AG10803 (cell line): ENCODE measurements at places on chromosomes 7 and 10.

- DNase-seq = peak; percentile 8
Observed at GRCh38 chr7:31074120-31074383, 21.9 kb downstream of the ADCYAP1R1 start.

GRCh38 chr10:1545524-1545923 lies 191.8 kb downstream of the ADARB2 start:
- DNase-seq = no peak

- no peak for DNase-seq
Observed at GRCh38 chr10:74738985-74739567, 87.3 kb upstream of the KAT6B start.

DNA sequence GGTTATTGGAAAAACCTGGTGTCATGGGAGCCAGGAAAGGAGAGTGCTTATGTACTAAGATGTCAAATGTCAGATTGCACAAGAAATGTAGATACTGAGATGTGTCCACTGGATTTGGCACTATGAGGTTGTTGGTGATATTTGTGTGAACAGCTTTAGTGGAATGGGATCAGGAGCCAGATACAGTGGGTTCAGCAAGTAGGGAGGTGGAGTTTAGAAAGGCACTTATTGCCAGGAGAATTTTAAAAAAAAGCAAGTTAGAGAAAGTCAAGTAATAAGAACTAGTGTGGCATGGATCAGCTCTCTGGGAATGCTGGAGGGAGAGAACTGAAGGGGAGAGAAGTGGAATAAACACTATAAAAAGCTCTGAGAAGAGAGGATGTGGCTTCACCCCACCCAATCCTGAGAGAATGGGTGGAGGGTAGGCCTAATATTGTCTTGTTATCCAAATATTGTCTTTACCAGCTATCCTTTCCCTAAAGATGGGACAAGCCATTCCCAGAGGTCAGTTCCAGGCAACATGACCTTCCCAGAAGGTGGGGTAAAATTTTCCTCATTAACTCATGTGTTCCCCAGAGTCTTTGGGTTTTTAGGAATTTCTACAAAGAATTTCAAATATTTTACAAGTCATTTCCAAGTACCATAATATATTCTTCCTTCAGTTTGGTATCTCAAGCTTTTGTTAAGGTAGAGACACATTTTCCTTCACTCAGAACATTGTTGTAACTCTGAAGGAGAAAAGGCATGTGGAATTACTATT lies 42.3 kb downstream of the ENTPD1 start:
- DNase-seq = peak; percentile 27

DNA sequence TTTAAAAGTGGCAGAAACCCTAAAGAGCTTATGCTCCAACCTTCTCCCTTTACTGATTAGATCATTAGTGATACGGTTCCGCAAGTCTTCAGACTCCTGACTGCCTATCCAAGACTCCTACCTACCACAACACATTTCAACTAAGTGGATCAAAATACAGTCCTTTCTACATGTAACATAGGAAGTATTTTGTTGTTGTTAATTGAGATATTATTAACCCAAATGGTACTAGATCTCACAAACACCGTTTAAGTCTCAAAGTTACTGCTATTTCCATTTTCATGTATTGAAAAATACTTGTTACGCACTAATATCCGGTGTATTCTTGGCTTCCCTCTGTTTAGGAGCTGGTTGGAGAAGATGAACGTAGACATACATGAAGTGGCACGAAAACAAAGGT lies 1.1 kb downstream of the FAM237B start:
- DNase-seq = no peak

DNA sequence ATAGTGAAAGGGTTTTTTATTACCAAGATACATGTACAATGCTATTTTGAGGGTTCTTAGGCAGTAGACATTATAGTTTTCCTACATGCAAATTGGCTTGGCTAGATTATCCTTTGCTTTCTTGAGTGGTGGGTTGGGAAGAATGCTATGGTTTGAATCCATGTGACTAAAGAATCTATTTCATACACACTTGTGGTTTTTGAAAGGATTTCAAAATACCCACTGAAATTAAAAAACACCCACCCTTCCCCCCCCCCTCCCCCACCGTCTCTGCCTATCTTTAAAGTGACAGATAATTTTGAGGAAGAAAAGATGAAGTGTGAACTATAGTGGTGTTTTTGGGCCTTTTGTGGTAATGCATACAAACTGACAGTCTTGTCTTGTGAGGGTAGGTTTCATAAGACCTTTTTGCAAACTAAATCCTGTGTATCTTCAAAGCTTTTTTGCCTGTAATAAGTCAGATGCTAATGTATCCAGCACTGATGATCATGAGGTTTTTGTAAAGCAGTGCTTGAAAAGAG lies 90.9 kb downstream of the TPST1 start:
- peak; percentile 90 for DNase-seq

GRCh38 chr10:844552-844951 lies 87.0 kb downstream of the LARP4B start:
- DNase-seq = peak; percentile 73

- no peak for DNase-seq
Observed at GRCh38 chr7:35420656-35421055, 166.8 kb upstream of the TBX20 start.

DNA sequence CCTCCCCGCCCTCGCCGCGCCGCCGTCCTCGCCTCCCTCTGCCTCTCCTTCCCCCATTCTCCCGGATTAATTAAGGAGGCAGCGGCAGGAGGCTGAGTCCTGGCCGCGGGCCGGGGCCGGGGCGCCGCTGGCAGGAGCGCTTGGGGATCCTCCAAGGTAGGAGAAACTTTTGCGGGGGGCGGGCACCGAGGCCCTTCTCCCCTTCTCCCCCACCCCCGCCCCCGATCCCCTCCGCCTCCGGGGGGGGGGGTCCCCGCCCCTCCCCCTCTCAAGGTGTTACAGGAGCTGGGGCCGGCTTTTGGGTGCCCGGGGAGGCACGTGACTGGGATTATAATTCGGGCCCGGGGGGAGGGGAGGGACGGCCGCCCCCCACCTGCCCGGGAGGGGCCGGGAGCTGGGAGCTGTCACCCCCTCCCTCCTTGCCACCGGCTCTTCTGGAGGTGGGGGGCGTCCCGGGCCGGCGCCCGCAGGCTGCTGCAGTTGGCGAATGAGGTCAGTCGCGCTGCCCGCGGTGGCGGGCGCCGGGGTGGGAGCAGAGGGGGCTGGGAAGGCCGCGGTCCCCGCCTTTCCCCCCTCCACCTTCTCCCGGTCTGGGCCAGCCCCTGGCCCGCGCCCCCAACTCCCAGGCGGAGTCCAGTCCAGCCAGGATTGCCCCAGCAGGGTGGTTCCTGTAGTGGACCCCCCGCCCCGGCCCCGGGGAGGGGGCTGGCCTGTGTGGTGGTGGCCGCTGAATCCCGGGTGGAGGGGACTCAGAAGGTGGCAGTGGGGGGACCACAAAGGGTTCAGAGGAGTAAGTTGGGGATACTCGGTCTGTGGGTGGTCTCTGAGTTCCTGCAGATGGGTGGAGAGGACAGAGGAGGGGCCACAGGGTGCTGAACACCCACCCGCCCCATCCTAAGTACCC lies 567 bp downstream of the GTF2IRD1 start:
- no peak for DNase-seq

DNA sequence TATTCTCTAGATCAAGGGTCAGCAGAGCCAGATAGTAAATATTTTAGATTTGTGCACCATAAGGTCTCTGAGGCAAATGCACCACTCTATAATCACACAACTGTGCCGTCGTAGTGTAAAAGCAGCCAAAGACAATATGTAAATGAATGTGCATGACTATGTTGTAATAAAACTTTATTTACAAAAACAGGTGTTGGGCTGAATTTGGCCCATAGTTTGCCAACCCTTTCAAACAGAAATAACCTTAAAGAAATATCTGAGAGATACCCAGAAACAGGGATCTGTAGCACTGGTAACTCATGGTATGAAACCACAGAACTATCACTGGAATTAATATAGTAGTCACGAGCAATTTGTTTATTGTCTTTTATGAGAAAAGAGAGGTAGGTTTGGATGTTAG lies 86.0 kb downstream of the ARID5B start:
- DNase-seq = no peak

GRCh38 chr7:85286446-85286845 lies 99.6 kb upstream of the SEMA3D start:
- DNase-seq = no peak

DNA sequence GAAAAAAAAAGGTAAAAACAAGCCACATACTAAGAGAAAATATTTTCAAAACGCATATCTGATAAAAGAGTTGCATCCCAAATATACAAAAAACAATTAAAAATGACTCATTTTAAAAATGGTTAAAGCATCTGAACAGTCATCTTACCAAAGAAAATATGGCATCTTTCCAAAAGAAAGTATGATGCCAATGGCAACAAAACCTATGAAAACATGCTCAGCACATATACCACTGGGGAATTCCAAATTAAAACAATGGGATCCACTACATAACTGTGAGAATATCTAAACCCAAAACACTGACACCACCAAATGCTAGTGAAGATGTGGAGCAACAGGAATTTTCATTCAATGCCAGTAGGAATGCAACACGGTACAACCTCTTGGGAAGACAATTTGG lies 39.3 kb downstream of the VSTM2A start:
- DNase-seq = no peak

DNA sequence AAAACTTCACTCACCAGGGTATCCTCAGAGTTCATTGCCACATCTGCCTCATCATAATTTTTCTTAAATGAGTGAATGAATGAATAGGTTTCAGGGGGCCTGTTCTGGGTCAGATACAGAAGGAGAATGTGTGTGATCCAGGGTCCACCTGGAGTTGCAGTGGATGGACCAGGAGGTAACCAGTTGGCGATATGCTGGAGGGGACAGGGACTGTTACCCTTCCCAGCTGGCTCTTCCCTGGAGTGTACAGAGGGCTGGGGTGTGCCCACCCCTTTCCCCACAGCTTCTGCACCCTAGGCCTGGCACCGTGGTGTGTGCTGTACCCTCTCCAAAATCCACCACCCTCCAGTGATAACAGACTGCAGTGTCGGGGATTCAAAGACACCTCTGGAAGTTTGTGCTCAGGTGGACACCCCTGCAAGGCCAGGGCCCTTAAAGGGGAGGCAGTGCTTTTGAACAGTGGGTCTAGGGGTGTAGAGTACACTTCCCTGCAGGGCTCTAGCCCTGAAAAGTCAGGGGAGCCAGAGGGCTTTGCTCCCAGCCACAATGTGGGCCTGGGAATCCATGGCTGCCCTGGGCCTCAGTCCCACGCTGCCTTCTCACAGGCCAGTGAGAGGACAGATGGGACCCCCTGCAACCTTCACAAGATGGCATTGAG lies 134.4 kb upstream of the UNC5B start:
- DNase-seq = no peak
